ENCODE measurements at places on chromosomes 6 and 20.

DNA sequence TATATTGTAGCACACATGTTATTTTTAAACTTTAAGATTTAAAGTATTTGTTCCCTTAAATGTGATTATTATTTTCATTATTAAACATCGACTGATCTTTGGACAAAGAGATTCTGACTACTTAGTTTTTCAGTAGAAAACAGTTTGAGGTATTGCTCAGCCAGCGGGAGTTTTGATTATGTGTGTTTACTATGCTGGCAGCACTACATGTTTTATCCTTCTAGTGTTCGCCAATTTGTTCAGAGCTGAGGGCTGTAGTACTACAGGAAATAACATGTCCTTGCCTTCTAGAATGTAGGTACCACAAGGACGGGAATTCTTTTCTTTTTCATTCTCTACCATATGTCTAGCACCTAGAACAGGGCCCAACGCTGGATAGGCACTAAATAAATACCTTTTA, 11.1 kb upstream of the LCA5 start:
- no peak for DNase-seq

DNA sequence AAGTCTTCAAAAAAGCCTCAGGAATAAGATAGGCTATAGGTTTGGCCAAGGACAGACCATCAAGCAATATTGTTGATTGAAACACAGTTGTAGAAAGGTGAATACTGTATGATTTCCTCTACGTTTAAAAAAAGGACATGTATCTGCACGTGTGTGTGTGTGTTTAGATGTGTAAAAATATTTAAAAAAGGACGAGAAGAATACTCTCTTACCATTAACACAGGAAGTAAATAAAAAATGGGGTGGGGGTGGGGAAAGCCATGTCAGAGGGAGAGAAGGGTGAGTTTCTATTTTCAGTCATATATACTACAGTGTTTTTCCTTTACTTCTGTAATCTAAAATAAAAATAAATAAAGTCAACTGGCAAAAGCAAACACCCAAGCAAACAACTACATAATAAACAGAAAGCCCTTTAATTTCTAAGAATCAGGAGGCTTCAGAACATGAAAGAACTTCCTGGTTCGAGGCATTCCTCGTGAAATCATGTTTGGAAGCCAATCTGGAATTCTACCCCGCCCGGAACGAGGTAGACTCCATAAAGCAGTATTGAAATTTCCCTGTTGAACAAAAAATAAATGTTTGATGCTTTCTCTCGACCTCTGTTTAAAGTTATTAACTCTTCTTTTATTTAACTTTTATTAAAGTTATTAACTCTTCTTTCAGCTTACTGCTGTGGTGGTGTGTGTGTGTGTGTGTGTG, 158.1 kb upstream of the ZNF217 start:
- no peak for DNase-seq

GRCh38 chr6:151293688-151294016, 53.9 kb downstream of the AKAP12 start:
- DNase-seq = no peak

DNA sequence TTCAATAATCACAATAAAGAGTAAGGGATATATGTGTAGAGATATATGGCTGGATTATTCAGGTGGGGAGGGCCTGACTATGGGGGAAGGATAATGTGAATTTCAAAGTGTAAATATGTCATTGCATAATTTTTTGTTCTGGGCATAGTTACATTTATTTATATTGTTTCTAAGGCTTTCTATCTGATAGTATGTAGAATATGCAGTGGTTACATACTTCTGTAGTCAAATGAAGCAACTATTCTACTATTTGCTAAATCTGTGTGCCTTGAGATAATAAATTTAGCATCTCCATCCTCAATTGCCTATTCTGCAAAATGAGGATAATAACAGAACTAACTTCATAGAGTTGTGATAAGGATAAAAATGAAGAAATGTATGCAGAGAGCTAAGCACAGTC, 359.2 kb downstream of the CDKAL1 start:
- DNase-seq = no peak

GRCh38 chr20:13922241-13922640, 68.2 kb downstream of the SEL1L2 start:
- DNase-seq = no peak

GRCh38 chr20:36398515-36398914, 92.4 kb downstream of the DLGAP4 start:
- DNase-seq = no peak

DNA sequence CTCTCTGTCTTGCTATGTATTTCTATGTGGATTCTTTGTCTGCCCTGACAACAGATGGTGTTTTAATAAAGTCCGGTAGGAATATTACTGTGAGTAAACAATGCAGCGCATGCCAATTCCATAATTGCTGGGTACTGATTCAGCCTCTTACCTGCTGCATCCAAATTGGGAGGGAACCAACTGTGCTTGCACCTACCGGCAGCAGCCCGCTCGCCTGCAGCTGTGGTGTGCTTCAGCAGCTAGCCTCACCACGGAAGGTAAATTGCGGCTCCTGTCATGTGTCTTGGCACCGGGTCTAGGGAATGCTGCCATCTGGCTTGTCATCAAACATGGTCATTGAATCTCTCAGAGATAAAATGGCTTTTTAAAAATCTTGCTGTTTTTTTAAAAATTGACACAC, 704.8 kb upstream of the SLC35B3 start:
- peak; percentile 96 for DNase-seq

GRCh38 chr20:31508517-31509244, 5.6 kb upstream of the HM13 start:
- no peak for DNase-seq

DNA sequence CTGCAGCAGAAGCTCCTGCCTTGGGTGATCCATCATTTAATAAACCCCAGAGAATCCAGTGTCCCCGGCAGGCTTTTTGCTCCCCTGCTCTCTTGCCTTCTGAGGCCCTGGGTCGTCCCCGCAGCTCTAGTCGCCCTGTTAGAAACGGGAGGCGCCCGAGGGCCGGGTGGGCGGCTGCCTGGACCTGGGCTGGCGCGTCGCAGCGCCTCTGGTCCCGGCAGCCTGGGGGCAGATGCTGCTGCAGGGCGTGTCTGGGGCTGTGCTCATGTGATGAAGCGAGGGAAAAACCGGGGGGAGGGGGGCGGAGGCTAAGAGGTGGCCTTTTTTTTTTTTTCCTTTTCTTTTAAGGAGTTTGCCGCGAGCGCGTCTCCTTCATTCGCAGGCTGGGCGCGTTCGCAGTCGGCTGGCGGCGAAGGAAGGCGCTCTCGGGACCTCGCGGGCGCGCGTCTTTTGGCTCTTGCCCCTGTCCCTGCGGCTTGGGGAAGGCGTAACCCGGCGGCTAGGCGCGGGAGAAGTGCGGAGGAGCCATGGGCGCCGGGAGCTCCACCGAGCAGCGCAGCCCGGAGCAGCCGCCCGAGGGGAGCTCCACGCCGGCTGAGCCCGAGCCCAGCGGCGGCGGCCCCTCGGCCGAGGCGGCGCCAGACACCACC, 394 bp downstream of the AKAP12 start:
- peak; percentile 77 for DNase-seq

- DNase-seq = no peak
These were observed 21.1 kb downstream of the TAF4 start for GRCh38 chr20:62044631-62045030.

DNA sequence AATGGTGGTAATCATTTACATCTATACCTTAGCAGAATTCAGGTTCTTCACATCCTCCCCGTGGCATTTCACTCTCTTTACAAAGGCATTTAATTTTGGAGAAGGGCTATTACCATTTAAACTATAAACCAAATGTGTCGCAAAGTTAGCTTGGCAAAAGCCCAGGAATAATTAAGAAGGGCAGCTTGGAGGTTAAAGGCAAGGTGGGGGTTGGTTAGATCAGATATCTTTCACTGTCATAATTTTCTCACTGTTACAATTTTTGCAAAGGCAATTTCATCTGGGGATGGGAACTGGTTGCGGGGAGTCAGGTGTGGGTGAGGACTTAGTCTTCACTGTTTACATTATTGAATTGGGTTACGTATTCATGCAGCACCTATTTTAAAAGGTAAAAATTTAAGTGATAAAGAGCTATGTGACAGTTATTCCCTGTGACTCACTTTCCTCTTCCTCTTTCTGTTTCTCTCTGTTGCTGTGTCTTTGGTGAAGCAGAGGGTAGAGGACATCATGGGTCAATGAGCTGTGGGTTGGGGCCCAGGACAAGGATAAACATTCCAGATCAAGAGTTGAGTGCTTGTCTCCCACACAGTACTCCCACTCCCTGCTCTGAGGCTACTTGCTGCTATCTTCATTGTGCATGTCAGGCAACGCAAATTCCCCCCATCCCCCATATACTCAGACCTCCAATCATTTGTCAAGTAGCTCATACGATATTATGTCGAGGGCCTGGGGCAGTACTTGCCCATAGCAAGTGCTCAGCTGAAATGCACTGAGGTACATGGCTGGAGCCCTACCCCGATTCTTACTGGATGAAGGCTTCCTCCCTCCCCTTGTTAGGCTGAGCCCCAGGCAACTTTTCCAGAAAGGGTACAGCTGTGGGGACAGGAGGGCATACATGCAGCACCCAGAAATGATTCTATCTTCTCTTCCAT, 223.1 kb upstream of the MYLIP start:
- no peak for DNase-seq

DNA sequence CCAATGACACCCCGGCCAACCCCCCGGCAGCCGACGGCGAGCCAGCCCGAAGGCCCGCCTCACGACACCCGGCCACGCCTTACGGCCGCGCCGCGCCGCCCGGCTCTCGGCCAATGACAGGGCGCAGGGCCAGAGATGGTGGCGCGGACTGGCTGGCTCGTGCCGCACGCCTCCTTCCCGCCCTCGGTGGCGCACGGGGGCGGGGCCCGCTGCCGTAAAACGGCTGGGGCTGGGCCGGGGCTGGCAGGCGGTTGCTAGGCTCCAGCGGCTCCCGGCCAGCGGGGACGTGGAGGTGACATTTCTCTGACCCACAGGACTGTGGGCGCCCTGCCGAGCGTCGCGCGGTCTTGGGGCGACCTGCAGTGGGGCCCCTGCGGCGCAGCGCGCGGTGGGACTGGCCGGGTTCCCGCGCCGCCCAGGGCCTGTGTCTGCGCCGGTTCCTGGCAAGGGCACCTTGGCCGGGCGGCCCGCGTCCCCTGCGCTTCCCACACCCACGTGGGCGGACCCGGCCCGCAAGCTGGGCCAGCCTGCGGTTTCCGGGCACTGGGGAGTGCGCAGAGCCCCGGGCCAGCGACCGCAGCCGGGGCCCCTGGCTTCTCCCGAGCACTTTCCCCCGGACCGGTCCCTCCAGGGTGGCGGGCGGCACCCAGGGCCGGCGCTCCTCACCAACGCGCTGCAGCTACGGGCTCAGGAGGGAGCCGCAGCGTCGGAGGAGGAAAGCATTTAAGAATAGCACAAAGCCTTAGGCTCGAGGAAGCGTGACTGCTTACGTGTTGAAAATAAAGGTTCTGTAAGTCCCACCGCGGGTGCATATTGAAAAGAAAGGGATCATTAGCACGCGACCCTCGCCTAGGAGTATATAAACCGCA, at the start of gene MPC1:
TSS of gene MPC1 (minus strand) at position 8 of the 869 bp plus-strand sequence. CDS start 64 bp downstream, outside the sequence.
- DNase-seq = peak; percentile 99

- DNase-seq = no peak
These were observed 96.9 kb upstream of the ADTRP start for GRCh38 chr6:11875325-11876109.

DNA sequence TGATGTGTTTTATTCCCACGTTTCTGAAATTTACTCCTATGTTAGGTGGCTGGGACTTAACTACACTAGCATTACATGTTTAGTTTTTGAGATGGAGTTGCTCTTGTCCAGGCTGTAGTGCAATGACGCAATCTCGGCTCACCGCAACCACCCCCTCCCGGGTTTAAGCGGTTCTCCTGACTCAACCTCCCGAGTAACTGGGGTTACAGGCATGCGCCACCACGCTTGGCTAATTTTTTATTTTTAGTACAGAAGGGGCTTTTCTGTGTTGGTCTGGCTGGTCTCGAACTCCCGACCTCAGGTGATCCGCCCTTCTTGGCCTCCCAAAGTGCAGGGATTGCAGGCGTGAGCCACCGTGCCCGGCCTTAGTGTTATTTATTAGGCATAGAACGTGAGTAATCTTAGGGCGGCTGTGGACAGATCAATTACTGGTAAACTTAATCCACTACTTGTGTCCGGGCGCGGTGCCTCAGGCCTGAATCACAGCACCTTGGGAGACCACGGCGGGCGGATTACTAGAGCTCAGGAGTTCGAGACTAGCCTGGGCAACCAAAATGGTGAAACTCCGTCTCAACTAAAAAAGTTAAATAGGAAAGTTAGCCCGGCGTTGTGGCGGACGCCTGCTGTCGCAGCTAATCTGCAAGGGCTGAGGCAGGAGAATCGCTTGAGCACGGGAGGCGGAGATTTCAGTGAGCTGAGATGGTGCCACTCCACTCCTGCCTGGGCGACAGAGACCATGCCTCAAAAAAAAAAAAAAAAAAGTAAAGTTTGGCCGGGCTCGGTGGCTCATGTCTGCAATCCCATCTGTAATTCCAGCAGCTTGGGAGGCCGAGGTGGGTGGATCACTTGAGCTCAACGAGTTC, 123.7 kb upstream of the BTN3A2 start:
- DNase-seq = no peak

All from NCI-H1105 (cell line).